ENCODE measurements at places on chromosomes 3 and 15. TPM values are rescaled to one million over a fixed set of nuclear protein-coding genes. Genes with fewer than 3 reads are reported as not detected.

GP9 gene
- not detected for total RNA-seq

THAP10 gene
- total RNA-seq, result 7.3 TPM

CD80 gene
- not detected for total RNA-seq

ARGFX gene
- not detected for total RNA-seq

DNA sequence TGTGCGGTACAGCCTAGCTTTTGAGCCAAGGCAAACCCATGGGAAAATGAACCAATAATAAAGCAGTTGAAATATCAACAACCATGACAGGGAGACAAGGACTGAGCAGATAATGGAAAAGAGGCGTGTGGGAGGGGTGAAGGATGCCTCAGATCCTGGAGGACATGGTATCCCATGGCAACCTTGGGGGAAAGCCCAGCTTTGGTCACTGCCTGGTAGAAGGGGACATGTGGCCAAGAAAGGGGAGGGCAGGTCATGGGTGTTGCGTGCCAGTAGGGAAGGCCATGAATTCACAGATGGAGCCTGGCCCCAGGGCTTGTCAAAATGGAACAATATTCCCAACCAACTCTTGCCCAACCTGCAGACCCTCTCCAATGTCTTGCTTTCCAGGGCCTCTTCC lies 140.5 kb upstream of the SMAD3 start:
- DNase-seq, result no peak

GRCh38 chr3:158403013-158403412 lies 168.0 kb upstream of the MLF1 start:
- no peak for DNase-seq

GRCh38 chr3:135175728-135176277 lies 380.7 kb downstream of the EPHB1 start:
- no peak for DNase-seq

DNA sequence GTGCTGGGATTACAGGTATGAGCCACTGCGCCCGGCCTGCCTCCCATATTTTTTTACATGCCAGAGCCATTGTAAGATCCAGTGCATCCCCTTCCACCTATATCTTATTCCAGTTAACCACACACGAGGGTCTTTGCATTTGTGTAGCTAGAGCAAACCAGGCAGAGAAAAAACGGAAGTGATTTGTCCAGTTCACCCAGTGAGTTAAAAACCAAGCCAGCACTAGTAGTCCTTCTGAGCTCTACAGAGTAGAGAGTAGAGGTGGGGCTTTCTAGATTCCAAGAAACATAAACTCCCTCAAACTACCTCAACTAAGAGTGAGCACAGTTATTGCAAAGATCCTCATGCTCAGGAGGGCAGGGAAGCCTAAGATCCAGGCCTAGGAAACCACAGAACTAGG lies 34.7 kb downstream of the TMEM158 start:
- no peak for DNase-seq

GRCh38 chr3:37502621-37503020 lies 328.2 kb upstream of the LRRFIP2 start:
- DNase-seq, result no peak

DNA sequence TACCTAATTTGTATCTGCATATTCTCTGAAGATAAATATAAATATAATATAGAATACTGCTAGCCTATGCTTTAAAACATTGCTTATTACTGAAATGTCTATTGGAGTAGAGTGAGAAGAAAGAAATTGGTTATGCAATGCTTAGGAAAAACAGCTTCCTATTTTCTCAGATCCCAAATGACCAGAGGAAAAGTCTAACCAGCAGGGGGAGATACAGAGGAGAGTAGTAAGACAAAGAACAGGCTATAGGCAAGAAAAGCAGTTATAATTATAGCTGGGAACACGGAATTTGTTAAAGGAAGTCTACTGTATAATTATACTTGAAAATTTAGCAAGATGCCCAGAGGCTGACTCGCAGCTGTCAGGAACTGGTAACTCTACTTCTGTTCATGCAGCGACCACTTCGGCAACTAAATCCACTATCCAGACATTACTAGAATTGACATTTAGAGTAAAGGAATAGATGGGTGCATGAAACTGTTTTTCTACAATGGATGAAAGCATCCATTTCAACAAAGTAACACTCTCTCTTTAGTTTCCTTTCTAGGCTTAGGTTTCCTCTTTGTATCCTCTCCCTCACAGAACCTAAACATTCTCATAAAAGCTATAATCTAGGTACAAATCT lies 97.2 kb downstream of the TBC1D5 start:
- DNase-seq, result peak; percentile 12

DNA sequence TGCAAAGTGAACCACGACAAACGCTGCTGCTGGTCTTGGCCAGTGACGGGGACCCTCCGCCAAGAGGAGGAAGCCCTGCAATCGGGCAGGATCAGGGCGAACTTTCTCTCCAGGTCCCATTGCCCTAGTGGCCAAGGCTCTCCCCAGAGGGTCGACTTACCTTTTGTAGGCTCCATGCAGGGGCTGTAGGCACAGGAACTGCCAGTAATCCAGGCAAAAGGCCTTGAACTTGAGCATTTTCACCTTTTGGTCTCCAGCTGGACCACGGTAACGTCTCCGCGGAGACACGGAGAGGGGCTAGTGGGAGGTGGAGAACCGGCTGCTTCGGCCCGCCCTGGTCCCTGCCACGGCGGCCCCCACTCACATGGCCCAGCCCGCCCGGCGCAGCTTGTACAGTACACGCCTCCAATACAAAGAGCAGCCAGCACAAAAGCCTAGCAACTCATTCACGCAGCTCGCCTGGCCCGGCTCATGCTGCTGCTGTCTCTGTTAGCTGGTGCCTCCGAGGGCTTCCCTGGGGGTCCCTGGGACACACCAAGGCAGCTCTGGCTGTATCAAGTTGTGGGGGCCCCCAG lies 31.0 kb downstream of the IQSEC1 start:
- DNase-seq, result no peak
